DND-41 (cell line): ENCODE measurements at places on chromosomes 12 and 14.

DNA sequence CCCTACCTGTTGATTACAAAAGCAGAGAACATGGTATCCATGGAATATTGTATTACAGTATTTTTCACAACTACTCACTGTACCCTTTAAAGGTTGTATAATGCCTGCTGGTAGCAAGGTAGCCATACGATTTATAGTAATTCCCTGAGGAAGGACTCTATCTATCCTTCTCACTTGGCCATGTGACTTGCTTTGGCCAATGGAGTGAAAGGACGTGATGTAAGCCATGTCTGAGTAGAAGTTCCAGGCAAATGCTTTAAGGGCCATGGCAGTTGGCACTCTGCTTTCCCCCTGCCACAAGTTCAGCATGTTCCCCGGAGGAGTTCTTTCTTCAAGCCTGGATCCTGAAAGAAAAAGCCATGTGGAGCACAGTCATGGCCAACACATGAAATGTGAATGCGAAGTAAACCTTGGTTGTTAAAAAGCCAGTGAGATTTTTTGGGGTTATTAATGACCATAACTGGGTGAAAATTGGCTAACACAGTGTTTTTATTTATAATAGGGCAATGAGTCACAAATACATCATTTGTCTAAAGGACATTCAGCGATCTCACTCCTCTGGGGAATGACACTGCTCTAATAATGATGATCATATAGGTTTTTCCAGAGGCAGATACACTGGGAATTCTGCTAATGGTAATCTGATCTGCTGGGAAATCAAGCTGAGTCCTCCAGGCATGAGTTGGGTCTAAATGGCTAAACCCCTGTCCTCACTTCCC is 67.4 kb upstream of the SLC38A2 start:
- no peak for DNase-seq
- H3K4me3 ChIP-seq = no peak overlapping the region
- no peaks in the 10 kb centered on the region for H3K27me3 ChIP-seq
- H3K36me3 ChIP-seq = no peaks in the 10 kb centered on the region
- peaks cover 2% of the 10 kb centered on the region for H3K4me1 ChIP-seq

- peak overlapping the region; percentile 98 for H3K27ac ChIP-seq
- peak; percentile 87 for DNase-seq
- no peak overlapping the region for H3K4me3 ChIP-seq
- no peaks in the 10 kb centered on the region for H3K27me3 ChIP-seq
- H3K36me3 ChIP-seq = no peaks in the 10 kb centered on the region
Observed at GRCh38 chr12:116358893-116359761, 81.6 kb upstream of the MED13L start.

DNA sequence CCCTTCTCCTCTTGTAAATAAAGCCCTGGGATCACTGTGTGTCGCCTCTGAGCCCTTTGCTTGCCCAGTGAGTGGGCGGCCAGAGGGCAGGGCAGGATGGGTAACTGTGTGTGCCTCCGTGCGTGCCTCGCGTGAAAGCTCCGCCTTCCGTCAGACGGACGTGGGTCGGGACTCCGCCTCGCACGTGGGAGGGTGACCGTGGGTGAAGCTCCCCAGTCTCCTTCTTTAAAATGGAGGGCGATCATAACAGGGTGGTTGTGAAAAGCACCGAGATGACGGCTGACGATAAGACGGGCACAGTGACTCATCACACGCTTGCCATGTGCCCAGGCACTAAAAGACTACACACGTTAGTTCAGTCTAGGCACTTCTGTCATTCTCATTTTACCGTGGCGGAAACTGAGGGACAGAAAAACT is 9.2 kb downstream of the PHB2 start:
- no peak overlapping the region for H3K27ac ChIP-seq
- H3K36me3 ChIP-seq = peaks cover 22% of the 10 kb centered on the region
- no peak overlapping the region for H3K4me3 ChIP-seq
- no peak for DNase-seq

DNA sequence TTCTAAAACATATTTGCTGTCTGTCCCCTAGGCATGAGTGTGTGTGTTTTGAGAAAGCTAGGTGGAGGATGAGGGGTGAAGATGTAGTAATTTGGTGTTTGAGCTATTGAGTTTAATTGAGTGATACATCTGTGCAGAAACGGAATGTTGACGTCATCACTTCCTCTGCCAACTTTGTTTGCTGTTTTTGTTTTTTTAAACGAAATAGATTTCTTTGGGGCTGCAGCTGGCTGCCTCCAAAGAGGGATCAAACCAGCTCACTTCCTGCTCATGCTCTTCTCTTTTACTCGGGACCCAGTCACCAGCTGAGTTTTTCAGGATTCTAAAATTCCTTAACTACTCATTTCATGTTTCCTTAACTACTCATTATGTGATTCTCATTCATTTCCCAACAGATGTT is 19.5 kb upstream of the CRACR2A start:
- no peak overlapping the region for H3K27ac ChIP-seq
- H3K4me3 ChIP-seq = no peak overlapping the region
- no peaks in the 10 kb centered on the region for H3K36me3 ChIP-seq
- peaks cover 12% of the 10 kb centered on the region for H3K4me1 ChIP-seq

- peaks cover 83% of the 10 kb centered on the region for H3K36me3 ChIP-seq
- no peak overlapping the region for H3K27ac ChIP-seq
- H3K27me3 ChIP-seq = no peaks in the 10 kb centered on the region
- DNase-seq = no peak
- H3K4me3 ChIP-seq = no peak overlapping the region
- no peaks in the 10 kb centered on the region for H3K4me1 ChIP-seq
Observed at GRCh38 chr12:95277139-95277538, 59.5 kb downstream of the VEZT start.

GRCh38 chr12:105803292-105803691 is 335.5 kb downstream of the NUAK1 start:
- no peaks in the 10 kb centered on the region for H3K4me1 ChIP-seq
- no peak overlapping the region for H3K27ac ChIP-seq
- no peak for DNase-seq
- peaks cover 3% of the 10 kb centered on the region for H3K27me3 ChIP-seq
